Breast epithelium (tissue), 4 donors: ENCODE measurements at places on chromosomes 12 and 14.

DNA sequence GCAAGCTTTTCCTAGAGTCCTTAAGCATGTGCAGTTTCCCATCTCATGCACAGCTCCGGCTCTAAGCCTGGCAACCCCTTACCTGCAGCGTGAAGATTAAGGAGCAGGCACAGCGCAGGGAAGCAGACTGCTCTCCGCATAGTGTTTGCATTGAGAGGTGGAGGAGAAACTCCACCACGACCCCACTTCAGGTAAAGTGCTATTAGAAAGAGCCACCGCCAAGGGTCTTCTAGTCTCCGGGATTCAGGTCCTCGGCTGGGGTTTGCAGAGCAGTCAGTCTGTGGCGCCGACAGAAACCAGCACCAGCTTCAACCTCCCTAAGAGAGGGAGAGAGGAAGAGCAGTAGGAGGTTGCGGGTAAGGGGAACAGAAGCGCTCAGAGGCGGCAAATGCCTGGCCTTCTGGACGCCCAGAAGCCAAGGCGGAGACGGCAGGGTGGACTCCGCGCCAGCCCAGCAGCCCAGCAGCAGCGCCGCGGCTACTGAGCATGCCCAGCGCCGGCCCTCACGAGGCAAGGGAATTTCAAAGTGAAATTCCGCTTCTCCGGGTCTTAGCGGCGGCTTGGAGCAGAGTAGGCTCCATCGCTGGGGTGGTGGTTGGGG lies at the start of gene PTPRR:
Gene PTPRR, minus strand, starts transcription at position 488 of the 601 bp plus-strand sequence. Its CDS starts 348 bp downstream, at position 140.
- H3K4me3 ChIP-seq: peak within 1 kb of the TSS; percentile 19
- H3K36me3 ChIP-seq: no peaks in the 10 kb centered on the region
- no peaks in the 10 kb centered on the region for H3K4me1 ChIP-seq
- no peak for DNase-seq
- no peaks in the 10 kb centered on the region for H3K27me3 ChIP-seq
- H3K27ac ChIP-seq: no peak within 1 kb of the TSS

DNA sequence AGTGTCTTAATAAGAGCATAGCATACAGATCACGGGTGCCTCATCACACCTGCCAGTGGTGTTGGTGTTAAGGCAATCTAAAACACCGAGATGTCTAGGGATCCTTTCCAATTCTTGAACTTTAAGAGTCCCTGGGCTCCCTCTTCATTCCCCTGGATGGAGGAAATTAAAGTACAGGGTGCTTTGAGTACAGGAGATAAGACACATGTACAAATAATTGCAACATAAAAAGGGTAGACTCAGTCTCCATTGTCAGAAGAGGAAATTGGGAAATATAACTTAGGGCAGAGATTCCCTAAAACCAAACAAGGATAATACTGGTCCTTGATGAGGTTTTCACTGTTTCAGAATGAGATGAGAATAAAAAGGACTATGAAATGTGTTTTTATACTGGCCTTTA lies 34.9 kb downstream of the SCFD1 start:
- DNase-seq: no peak
- no peaks in the 10 kb centered on the region for H3K36me3 ChIP-seq
- no peaks in the 10 kb centered on the region for H3K27me3 ChIP-seq
- H3K27ac ChIP-seq: no peak overlapping the region
- no peak overlapping the region for H3K4me3 ChIP-seq
- H3K4me1 ChIP-seq: no peaks in the 10 kb centered on the region

DNA sequence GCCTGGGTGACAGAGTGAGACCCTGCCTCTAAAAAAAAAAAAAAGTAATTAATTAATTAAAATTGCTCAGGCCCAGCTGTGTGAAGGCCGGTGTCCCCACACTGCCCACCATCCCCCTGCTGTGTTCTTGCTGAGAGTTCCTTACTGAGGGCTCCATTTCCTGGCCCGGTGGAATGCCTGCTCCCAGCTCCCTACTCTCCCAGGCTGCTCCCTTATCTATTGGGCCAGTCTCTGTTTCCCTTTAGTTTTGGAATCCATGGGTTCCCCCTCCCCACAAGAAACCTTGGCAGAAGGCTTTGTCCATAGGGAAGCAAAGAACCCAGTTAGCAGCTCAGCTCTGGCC lies 19.0 kb downstream of the MLXIP start:
- no peak for DNase-seq
- H3K4me1 ChIP-seq: peaks cover 31% of the 10 kb centered on the region
- no peaks in the 10 kb centered on the region for H3K27me3 ChIP-seq
- no peaks in the 10 kb centered on the region for H3K36me3 ChIP-seq
- H3K27ac ChIP-seq: peak overlapping the region; percentile 86

DNA sequence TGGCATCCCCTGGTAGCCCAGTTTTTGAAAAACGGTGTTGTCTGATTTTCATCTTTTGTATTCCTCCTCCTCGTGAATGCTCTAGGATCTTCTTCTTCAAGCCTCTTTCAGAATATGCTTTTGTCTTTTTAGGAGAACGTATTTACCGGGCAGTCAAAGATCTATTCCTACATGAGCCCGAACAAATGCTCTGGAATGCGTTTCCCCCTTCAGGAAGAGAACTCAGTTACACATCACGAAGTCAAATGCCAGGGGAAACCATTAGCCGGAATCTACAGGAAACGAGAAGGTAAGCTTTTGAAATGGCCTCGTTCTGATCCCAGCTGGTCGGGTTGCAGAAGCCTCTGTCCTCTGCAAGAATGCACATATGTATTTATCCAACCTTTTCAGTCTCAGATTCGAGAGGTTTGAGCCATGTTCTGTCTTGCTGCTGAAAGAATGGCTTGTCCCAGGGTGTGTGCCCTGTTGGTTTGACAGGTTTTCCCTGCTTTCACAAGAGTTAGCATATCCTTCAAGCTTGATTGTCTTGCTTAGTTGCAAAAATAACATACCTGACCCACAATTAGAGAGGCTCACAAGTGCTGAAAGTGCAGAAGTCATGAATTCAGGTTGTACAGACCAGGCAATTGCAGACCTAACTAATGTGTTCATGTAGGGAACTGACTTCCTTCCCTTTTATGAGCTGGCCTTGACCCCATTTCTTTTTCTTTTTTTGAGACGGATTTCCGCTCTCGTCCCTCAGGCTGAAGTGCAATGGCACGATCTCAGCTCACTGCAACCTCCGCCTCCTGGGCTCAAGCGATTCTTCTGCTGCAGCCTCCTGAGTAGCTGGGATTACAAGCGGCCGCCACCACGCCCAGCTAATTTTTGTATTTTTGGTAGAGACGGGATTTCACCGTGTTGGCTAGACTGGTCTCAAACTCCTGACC lies 6.8 kb downstream of the KMT5A start:
- peak overlapping the region; percentile 71 for H3K4me3 ChIP-seq
- H3K27me3 ChIP-seq: no peaks in the 10 kb centered on the region
- H3K27ac ChIP-seq: peak overlapping the region; percentile 80
- no peaks in the 10 kb centered on the region for H3K36me3 ChIP-seq
- no peak for DNase-seq
- peaks cover 9% of the 10 kb centered on the region for H3K4me1 ChIP-seq

DNA sequence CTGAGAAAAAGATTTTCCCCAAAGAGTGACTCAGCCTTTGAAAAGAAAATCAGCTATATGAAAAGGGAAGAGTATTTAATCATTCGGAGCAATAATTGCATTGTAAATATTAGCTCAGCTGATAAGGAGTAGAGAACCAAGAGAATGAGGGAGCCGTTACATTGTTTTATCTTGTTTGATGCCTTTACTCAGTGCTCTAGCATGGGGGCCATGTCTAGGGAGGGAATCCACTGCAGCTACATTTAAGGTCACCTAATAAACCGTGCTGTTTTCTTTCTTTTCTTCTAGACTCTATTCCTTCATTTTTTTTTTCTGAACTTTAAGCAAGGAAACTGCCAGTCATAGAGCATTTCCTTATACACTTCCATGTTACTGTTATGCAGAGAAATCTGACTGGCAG lies 447.0 kb downstream of the DIO2 start:
- H3K36me3 ChIP-seq: no peaks in the 10 kb centered on the region
- H3K4me3 ChIP-seq: no peak overlapping the region
- H3K27me3 ChIP-seq: no peaks in the 10 kb centered on the region
- no peak overlapping the region for H3K27ac ChIP-seq
- no peaks in the 10 kb centered on the region for H3K4me1 ChIP-seq

DNA sequence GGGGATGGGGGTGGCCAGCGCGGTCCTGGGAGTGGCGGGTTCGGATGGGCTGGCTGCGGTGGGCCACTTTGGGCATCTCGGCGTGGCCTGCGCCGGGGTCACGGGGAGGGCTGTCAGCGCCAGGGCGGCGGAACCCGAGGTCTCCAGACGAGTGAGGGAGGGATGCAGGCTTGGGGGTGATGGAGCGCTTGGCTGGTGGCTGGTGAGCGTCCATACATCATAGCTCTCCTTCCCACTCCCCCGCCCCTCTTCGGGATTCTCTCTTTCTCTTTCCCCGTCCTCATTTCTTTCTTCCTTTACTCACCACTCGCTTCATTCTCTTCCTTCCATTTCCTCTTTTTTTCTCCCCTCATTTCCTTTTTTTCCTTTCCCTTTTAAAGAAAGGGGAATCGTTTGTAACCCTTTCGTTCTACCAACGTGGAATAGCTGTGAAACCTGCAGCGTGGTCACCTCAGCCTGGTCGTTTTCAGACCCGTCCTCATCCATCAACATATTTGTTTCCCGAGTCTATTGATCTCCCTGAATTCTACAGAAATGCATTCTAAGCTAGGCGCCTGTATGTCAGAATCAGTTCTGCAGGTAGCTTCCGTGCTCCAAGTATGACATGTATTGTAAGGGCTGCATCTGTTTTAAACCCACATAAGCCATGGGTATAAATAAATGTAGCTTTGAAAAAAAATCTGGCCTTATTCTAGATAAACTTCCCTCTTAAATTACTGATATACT lies 260.3 kb upstream of the E2F7 start:
- H3K36me3 ChIP-seq: no peaks in the 10 kb centered on the region
- DNase-seq: peak; percentile 54
- H3K27ac ChIP-seq: no peak overlapping the region

DNA sequence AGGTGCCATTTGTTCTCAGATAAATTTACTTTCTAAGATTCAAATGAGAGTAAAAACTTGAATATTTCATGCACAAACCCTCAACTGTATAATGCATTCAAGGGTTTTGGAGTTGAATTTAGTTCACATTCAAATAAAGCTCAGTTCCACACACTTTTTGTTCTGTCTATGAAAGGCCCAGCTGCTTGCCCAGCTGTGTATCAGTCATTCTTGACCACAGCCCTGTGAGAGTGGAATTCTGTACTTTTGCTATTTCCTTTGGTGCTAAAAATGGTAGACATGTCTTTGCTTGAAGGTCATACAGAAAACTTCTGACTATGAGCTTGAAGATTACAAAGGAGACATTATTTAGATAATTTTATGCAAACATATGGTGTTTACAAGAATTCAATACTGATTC lies 110.4 kb downstream of the KCNC2 start:
- no peak overlapping the region for H3K27ac ChIP-seq
- H3K36me3 ChIP-seq: no peaks in the 10 kb centered on the region
- no peaks in the 10 kb centered on the region for H3K27me3 ChIP-seq
- H3K4me1 ChIP-seq: no peaks in the 10 kb centered on the region
- no peak overlapping the region for H3K4me3 ChIP-seq

GRCh38 chr12:67742461-67742860 lies 93.9 kb downstream of the DYRK2 start:
- no peak for DNase-seq
- H3K4me3 ChIP-seq: no peak overlapping the region
- no peaks in the 10 kb centered on the region for H3K4me1 ChIP-seq
- H3K36me3 ChIP-seq: no peaks in the 10 kb centered on the region

DNA sequence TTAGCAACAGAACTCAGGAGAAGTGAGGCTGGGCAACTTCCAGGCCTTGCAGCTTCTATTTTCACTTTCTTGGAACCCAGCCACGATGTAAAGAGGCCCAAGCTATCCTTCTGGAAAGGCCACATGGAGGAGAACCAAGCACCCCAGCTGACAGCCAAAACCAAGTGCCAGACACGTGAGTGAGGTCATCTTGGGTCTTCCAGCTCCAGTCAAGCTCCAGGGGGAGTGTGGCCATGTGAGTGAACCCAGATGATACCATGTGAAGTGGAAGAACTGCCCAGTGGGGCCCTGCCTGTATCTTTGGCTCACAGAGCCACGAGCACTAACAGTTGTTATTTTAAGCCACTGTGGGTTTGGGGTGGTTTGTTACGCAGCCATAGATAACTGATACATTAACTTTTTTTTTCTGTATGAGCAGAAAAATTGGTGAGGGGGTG lies 126.8 kb upstream of the MAP1LC3B2 start:
- DNase-seq: no peak
- no peak overlapping the region for H3K4me3 ChIP-seq
- H3K36me3 ChIP-seq: no peaks in the 10 kb centered on the region
- H3K4me1 ChIP-seq: peaks cover 9% of the 10 kb centered on the region
- peak overlapping the region; percentile 44 for H3K27ac ChIP-seq
- no peaks in the 10 kb centered on the region for H3K27me3 ChIP-seq
